Fibroblast of villous mesenchyme (primary cell): ENCODE measurements at places on chromosomes 12 and 14. TPM values are rescaled to one million over a fixed set of nuclear protein-coding genes. Genes with fewer than 3 reads are reported as not detected.

CYP46A1 gene
- total RNA-seq = under 0.01 TPM in 2 replicates

SEC23A gene
- 440 and 548 TPM in 2 replicates for total RNA-seq

LMNTD1 gene
- not detected in 2 replicates for total RNA-seq

ENDOU gene
- total RNA-seq = not detected in 2 replicates

LALBA gene
- total RNA-seq = not detected in 2 replicates

GLIPR1L2 gene
- total RNA-seq = 0.32 and 0.43 TPM in 2 replicates

RAB21 gene
- total RNA-seq = 9.3 and 12.5 TPM in 2 replicates

IRAK3 gene
- 2.6 and 3.0 TPM in 2 replicates for total RNA-seq

PTPRR gene
- 0.64 TPM in 1 of 2 replicates, not detected in the other for total RNA-seq

KRT85 gene
- not detected in 2 replicates for total RNA-seq

AMIGO2 gene
- total RNA-seq = 62.2 and 101 TPM in 2 replicates

TRHDE gene
- total RNA-seq = 20.9 and 33.7 TPM in 2 replicates

TAS2R46 gene
- 4.2 and 4.3 TPM in 2 replicates for total RNA-seq

MVK gene
- total RNA-seq = 29.8 and 30.0 TPM in 2 replicates

PAN2 gene
- 13.0 and 14.8 TPM in 2 replicates for total RNA-seq

ACTN1 gene
- 768 and 1,023 TPM in 2 replicates for total RNA-seq

CEP128 gene
- total RNA-seq = 8.2 and 10.0 TPM in 2 replicates

NAA25 gene
- total RNA-seq = 25.8 and 30.7 TPM in 2 replicates

MANSC1 gene
- total RNA-seq = 2.3 and 4.7 TPM in 2 replicates

OTOGL gene
- under 0.01 TPM in 2 replicates for total RNA-seq

P2RX2 gene
- not detected in 2 replicates for total RNA-seq

FGF6 gene
- not detected in 2 replicates for total RNA-seq

HOXC13 gene
- total RNA-seq = 0.32 TPM in 1 of 2 replicates, not detected in the other
